ENCODE measurements at places on chromosomes 6 and 20.

- no peak overlapping the region for H3K4me3 ChIP-seq
- H3K27me3 ChIP-seq: no peaks in the 10 kb centered on the region
- H3K4me1 ChIP-seq: no peaks in the 10 kb centered on the region
- H3K27ac ChIP-seq: no peak overlapping the region
Observed at GRCh38 chr6:163620670-163621330, 206.3 kb downstream of the QKI start.

DNA sequence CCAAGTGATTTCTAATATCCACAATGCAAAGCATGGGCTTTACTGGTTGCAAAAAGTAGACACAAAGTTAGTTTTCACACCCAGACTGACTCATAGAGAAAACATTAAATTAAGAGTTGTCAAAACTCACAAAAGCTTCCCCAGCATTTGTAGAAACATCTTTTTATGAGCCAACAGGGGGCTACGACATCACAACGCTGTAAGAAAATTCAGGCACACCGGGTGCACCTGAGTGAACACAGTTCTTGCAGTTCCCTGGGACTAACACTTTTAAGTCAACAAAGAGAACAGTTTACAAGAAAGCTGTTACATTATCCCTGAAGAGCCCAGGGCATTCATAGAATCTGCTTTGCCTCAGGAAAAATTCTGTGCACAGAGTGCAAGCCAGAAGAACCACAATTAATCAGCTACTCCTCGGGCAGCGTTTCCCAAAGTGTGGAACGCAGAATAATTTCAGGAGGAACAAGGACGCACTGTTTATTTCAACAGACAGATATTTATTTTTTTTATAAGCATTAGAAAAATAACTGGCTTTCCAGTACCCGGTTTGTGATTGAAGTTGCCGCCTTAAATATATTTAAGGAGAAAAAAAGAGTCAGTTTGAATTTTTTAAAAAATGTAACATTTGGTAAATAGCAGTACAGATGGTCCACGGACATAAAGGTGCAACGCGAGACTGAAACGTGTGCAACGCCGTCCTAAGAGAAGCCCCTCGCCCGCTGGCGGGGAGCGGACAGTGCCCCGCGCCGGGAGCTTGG is 1.2 kb downstream of the NCOA5 start:
- no peaks in the 10 kb centered on the region for H3K27me3 ChIP-seq
- no peaks in the 10 kb centered on the region for H3K36me3 ChIP-seq
- H3K4me3 ChIP-seq: peak overlapping the region; percentile 75
- H3K4me1 ChIP-seq: peaks cover 3% of the 10 kb centered on the region
- DNase-seq: no peak

- no peak overlapping the region for H3K27ac ChIP-seq
- no peak for DNase-seq
- no peak overlapping the region for H3K4me3 ChIP-seq
- no peaks in the 10 kb centered on the region for H3K27me3 ChIP-seq
Observed at GRCh38 chr6:150093397-150093796, 24.5 kb upstream of the ULBP3 start.

GRCh38 chr6:136289327-136289578 is 393 bp downstream of the BCLAF1 start:
- peaks cover 27% of the 10 kb centered on the region for H3K4me1 ChIP-seq
- H3K27ac ChIP-seq: peak overlapping the region; percentile 98
- no peaks in the 10 kb centered on the region for H3K36me3 ChIP-seq
- peak overlapping the region; percentile 83 for H3K4me3 ChIP-seq
- peak; percentile 66 for DNase-seq

- no peaks in the 10 kb centered on the region for H3K4me1 ChIP-seq
- no peak overlapping the region for H3K27ac ChIP-seq
- H3K36me3 ChIP-seq: no peaks in the 10 kb centered on the region
- H3K27me3 ChIP-seq: no peaks in the 10 kb centered on the region
- no peak overlapping the region for H3K4me3 ChIP-seq
- DNase-seq: no peak
Observed at GRCh38 chr6:36563237-36563927, 16.1 kb upstream of the STK38 start.

GRCh38 chr6:10557913-10558312 is 36.8 kb downstream of the GCNT2 start:
- no peaks in the 10 kb centered on the region for H3K27me3 ChIP-seq
- H3K4me1 ChIP-seq: peaks cover 3% of the 10 kb centered on the region
- DNase-seq: no peak
- no peaks in the 10 kb centered on the region for H3K36me3 ChIP-seq
- H3K4me3 ChIP-seq: peak overlapping the region; percentile 14

- DNase-seq: no peak
- H3K36me3 ChIP-seq: no peaks in the 10 kb centered on the region
- H3K4me3 ChIP-seq: no peak overlapping the region
- no peaks in the 10 kb centered on the region for H3K27me3 ChIP-seq
Observed at GRCh38 chr6:37667050-37667814, 30.5 kb downstream of the MDGA1 start.
